ENCODE measurements at places on chromosomes 12 and 14. TPM values are rescaled to one million over a fixed set of nuclear protein-coding genes. Genes with fewer than 3 reads are reported as not detected.

Gene TMEM119
- total RNA-seq, result 1.7 TPM

Gene ZNF740
- total RNA-seq, result 19.1 TPM

Gene KLRC1
- 0.59 TPM for total RNA-seq

Gene P3H3
- 25.7 TPM for total RNA-seq

Gene ADAMTS20
- total RNA-seq, result not detected

Gene NRL
- total RNA-seq, result 4.7 TPM

Gene SLC39A2
- 1.7 TPM for total RNA-seq

Gene TDRD9
- total RNA-seq, result 0.64 TPM

Gene KIF26A
- total RNA-seq, result 13.9 TPM

Gene GLT8D2
- total RNA-seq, result 3.1 TPM

Gene VRTN
- 0.34 TPM for total RNA-seq

Gene RIN3
- 41.6 TPM for total RNA-seq

Gene DNAL1
- 10.0 TPM for total RNA-seq

Gene PAH
- total RNA-seq, result 4.1 TPM

Gene SELPLG
- total RNA-seq, result 2.6 TPM

Gene EID3
- total RNA-seq, result 18.1 TPM

Gene MYF6
- not detected for total RNA-seq

Gene RAD9B
- total RNA-seq, result 5.1 TPM

Gene RNASE1
- 3,158 TPM for total RNA-seq

Gene HNRNPC
- 423 TPM for total RNA-seq

Gene PAPLN
- total RNA-seq, result 10.7 TPM

Gene IGF1
- total RNA-seq, result 6.9 TPM

Gene RBP5
- 2.4 TPM for total RNA-seq

Gene EIF2S3B
- total RNA-seq, result 0.36 TPM

Gene SYT10
- 0.68 TPM for total RNA-seq

Gene MFAP5
- 2.8 TPM for total RNA-seq

Gene DEGS2
- total RNA-seq, result 8.3 TPM

Gene AICDA
- 4.3 TPM for total RNA-seq

Gene TTLL5
- total RNA-seq, result 40.3 TPM

Gene GALNT9
- 1.0 TPM for total RNA-seq

Gene GLT1D1
- total RNA-seq, result not detected

Gene SLC6A12
- total RNA-seq, result 1.0 TPM

Gene PRICKLE1
- 7.5 TPM for total RNA-seq

Gene PLEKHG7
- 0.50 TPM for total RNA-seq

Gene TSPAN11
- total RNA-seq, result 1.0 TPM
